ENCODE measurements at places on chromosomes 12 and 14. TPM values are rescaled to one million over a fixed set of nuclear protein-coding genes. Genes with fewer than 3 reads are reported as not detected.

DNA sequence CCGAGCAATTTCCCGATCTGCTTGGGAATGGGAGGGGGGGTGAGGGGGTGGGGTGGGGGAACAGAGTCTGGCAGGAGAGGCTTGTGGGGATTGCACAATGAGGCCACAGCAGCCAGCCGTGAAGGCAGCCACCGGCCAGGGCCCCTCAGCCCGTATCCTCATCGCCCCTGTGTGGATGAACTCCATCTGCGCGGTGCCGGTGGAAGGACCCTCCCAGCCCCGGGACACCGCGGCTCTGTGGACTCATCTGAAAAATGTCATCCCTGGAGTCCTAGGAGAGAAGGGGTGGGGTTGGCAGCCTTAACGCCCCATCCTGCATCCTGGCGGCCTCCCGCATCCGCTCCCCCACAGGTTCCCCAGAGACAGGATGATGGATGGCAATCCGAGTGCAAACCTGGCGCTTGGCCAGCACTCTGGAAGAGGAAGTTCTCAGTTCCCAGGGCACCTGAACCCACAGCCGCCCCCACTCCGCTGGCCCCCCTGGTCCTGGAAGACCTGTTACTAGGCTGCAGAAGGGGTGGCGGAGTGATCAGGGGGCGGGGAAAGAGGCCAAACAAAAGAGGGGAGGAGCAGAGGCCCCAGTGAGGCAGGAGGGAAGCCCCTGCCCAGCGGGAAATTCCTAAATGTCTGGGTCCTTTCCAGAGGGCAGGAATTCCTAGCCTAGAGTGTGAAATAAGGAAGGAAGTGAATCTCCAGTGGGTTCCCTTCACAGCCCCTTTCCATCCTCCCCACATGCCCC is 1.2 kb upstream of the TNFAIP2 start:
- DNase-seq, result no peak

DNA sequence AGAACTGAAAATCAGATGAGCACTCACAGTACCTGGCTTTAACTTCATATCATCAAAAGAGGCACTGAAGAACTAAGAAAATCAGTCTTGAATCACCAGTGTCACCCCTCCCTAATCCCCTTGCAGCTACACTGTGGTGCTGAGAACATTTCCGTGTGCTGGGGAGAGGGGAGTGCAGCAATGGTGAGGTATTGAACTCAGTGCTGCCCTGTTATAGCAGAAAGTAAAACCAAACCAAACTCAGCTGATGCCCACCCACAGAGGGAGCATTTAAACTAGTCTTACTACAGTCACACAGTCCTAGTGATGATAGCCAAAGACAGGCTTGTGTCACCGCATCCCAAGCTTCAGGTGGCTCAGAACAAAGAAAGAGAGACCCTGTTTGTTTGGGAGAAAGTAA is 122.1 kb downstream of the CPNE8 start:
- no peak for DNase-seq

- no peak for DNase-seq
These were observed 132.6 kb downstream of the BMP4 start for GRCh38 chr14:53824061-53824460.

DNA sequence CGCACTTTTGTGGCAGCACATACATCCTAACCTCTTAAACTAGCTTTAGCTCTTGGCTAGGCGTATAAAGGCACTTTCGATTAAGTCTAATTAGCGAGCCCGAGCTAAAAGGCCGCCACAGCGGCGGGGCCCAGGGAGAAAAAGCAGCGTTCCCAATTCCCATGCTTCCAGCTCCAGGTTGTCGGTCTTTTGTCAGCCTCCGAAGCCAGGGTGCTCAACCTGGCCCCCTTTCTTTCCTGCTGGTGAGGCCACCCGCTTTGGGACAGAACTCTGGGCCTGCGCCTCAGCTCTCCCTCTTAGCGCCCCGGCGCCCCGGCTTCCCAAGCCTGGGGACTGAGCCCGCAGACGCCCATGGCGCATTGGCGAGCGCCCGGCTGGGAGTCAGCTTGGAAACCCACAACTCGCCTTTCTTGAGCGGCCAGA is 33.3 kb upstream of the TBX5 start:
- no peak for DNase-seq

The PLEKHD1 gene
- total RNA-seq, result not detected

The PTPN6 gene
- total RNA-seq, result not detected
